ENCODE measurements at places on chromosomes 2 and 18. TPM values are rescaled to one million over a fixed set of nuclear protein-coding genes. Genes with fewer than 3 reads are reported as not detected.

- H3K27me3 ChIP-seq, result no peaks in the 10 kb centered on the region
- H3K4me3 ChIP-seq, result no peak overlapping the region
- no peaks in the 10 kb centered on the region for H3K4me1 ChIP-seq
- no peak overlapping the region for H3K27ac ChIP-seq
Observed at GRCh38 chr2:40434731-40435271, 17.1 kb downstream of the SLC8A1 start.

GRCh38 chr18:63152096-63152495, 167.5 kb downstream of the BCL2 start:
- H3K27ac ChIP-seq, result no peak overlapping the region
- peaks cover 2% of the 10 kb centered on the region for H3K4me1 ChIP-seq
- H3K4me3 ChIP-seq, result no peak overlapping the region
- no peak for DNase-seq

- DNase-seq, result no peak
- H3K36me3 ChIP-seq, result no peaks in the 10 kb centered on the region
- peaks cover 17% of the 10 kb centered on the region for H3K27me3 ChIP-seq
- peaks cover 43% of the 10 kb centered on the region for H3K4me1 ChIP-seq
- H3K27ac ChIP-seq, result no peak overlapping the region
Observed at GRCh38 chr2:221570321-221570935, 1.7 kb downstream of the EPHA4 start.

GRCh38 chr2:441258-442022, 153.5 kb upstream of the ALKAL2 start:
- H3K4me1 ChIP-seq, result peaks cover 24% of the 10 kb centered on the region
- no peak for DNase-seq
- no peak overlapping the region for H3K4me3 ChIP-seq
- H3K36me3 ChIP-seq, result no peaks in the 10 kb centered on the region
- no peak overlapping the region for H3K27ac ChIP-seq
- H3K27me3 ChIP-seq, result peaks cover 11% of the 10 kb centered on the region

GRCh38 chr18:30999186-30999585, 43.4 kb downstream of the DSC3 start:
- DNase-seq, result no peak
- no peak overlapping the region for H3K4me3 ChIP-seq
- H3K4me1 ChIP-seq, result peaks cover 3% of the 10 kb centered on the region
- peaks cover 14% of the 10 kb centered on the region for H3K27me3 ChIP-seq

The RBM44 gene
- total RNA-seq, result 0.81 TPM

The SH3RF3 gene
- total RNA-seq, result 1.3 TPM

Data from progenitor cell of endocrine pancreas (in vitro differentiated cells).